ENCODE measurements at places on chromosomes 11 and 22.

DNA sequence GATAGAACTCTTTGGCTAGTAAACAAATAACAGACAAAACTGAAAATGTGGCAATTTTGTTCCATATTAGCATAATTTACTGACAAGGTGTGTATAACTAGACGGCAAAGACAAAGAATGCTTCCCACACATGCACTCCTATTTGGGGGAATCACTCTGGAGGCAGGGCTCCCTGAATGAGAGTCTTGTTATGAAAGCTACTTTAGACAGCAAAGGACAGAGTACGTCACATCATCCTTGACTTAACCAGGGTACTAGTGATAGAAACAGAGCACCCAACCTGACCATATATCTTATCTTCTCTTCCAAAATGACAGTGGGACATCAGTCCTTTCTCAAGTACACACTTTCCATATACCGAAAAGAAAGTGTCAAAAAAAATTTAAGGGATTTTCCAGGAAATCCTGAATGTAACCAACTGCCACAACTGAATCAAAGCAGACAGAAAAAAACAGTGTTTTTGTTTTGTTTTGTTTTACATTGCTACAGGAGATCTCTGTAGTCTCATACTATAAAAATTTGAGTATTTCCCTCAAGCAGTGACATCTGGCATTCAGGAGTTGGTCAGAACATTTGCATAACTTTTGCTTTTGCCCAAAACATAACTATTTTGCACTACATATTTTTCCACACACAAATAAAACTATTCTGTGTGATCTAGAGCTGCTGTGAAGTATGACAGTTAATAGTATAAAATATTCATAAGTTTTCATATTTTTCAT lies 98.9 kb downstream of the ARHGAP20 start:
- DNase-seq, result no peak

GRCh38 chr11:10350334-10350733 lies 45.5 kb downstream of the ADM start:
- no peak for DNase-seq

DNA sequence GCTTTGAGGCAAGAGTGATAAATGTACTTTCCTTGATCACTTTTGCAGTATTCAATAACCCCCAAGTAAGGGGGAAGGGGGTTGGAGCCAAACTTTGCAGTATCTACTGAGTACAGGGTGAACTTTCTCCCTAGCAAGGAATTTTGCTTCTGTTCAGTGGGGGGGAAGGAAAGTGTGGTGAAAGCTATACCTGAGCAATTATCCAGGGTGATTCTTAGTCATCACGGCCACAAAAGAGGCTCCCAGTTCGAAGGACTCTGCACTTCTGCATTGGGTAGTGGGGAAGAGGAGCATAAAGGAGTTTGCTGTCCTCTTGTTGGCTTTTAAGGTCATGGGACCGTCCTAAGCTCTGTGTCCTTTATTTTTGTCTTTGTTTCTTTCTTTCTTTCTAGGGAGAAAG lies 346.5 kb upstream of the SYN3 start:
- DNase-seq, result no peak

- no peak for DNase-seq
Observed at GRCh38 chr22:26763633-26764361, 106.4 kb downstream of the MIAT start.

DNA sequence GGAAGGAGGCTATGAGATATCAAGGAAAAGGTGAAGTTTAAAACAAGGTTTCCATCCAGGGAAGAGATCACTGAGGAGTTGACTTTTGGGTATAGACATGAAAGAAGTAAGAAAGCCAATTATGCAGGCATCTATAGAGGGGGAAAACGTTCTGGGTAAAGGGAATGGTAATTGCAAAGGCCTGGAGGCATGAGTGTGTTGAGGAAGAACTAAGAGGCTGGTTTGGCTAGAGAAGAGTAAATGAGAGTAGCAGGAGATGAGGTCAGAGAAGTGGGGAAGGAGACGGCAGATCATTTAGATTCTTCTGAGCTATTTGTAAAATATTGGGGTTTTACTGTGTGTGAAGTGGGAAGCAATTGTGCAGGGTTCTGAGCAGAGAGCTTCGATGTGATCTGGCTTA lies 7.6 kb downstream of the ENDOD1 start:
- DNase-seq, result no peak

GRCh38 chr11:28447226-28447625 lies 339.0 kb downstream of the METTL15 start:
- no peak for DNase-seq

GRCh38 chr11:35007277-35007676 lies 90.9 kb downstream of the PDHX start:
- no peak for DNase-seq

- DNase-seq, result no peak
Observed at GRCh38 chr11:60396382-60396781, at the start of gene MS4A14. Gene MS4A14, plus strand, starts transcription at chr11:60396459. Its CDS starts 120 bp downstream, at chr11:60396579.

DNA sequence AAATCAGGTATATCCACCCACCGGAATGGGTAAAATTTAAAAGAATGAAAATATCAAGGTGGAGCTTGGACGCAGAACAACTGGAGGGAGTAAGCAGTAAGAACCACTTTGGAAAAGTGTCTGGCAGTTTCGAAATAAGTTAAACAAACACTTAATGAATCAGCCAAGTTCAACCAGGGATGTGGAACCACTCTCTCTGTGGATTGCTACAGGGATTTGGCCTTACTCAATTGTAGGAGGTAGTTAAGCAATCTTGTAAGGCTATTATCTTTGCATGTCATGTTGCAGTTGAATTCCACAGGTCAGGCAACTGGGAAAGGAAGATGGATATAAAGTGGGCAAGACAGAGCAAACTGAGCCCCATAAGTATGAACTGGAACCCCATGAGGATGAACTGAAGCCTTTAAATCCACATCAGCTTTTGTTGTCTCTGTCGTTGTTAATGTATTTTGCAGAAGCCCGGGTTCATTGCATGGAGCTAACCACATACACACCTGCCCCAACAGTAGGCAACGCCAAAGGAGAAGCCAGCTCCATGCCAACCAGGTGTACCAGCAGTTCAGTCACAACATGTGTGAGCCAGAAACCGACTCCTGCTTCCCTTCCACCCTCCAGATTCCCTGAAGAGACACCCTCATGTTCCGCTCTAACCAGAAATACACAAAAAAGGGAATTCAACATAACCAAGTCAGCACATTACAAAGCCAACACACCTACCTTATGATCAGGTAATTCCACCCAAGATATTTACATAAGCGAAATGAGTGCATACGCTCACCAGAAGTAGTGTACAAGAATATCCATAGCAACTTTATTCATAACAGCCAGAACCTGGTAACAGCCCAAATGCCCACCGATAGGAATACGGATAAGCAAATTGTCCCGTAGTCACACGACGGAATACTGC lies 8.0 kb upstream of the SLC43A3 start:
- DNase-seq, result no peak

GRCh38 chr22:39471381-39472141 lies 14.7 kb downstream of the MGAT3 start:
- DNase-seq, result no peak

DNA sequence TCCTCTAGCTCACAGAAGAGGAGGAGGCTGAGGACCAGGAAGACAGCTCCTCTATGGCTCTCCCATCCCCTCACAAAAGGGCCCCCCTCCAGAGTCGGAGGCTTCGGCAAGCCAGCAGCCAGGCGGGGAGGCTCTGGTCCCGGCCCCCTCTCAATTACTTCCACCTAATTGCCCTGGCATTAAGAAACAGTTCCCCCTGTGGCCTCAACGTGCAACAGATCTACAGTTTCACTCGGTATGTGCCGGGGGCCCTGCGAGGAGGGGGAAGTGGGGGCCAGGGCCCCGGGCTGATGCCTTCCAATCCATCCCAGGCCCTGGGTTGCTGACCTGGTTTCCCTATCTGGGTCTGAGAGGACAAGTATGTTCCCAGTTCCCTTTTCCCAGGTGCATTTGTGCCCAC lies 7.9 kb downstream of the FOXR1 start:
- DNase-seq, result no peak

DNA sequence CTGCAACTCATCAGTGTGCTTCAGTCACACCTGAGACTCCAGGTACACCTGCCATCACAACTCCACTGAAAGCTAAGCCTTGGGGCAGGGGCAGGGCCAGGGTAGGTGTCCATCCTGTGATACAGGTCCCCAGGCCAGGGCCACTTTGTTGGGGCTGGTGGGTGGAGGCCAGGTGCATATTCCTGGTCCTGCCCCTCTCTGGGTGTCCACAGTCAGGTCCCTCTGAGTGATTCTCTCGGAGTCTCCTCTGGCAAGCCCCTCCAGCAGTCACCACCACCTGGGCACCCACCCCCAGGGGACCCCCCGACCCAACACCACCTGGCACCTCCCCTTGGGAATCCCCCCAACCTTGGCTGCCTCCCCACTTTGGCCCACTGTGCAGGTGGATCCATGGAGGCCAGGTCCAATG lies 9.5 kb upstream of the ACR start:
- no peak for DNase-seq

- DNase-seq, result no peak
Observed at GRCh38 chr11:133172349-133172748, 360.0 kb downstream of the OPCML start.

GRCh38 chr11:118342503-118343161 lies at the start of gene CD3D:
Gene CD3D, minus strand, starts transcription at chr11:118342705. Its CDS starts 98 bp downstream, at chr11:118342607.
- DNase-seq, result no peak

- no peak for DNase-seq
Observed at GRCh38 chr22:49142296-49142695, 685.4 kb downstream of the BRD1 start.

- no peak for DNase-seq
Observed at GRCh38 chr22:40251106-40251505, 73.4 kb downstream of the TNRC6B start.

DNA sequence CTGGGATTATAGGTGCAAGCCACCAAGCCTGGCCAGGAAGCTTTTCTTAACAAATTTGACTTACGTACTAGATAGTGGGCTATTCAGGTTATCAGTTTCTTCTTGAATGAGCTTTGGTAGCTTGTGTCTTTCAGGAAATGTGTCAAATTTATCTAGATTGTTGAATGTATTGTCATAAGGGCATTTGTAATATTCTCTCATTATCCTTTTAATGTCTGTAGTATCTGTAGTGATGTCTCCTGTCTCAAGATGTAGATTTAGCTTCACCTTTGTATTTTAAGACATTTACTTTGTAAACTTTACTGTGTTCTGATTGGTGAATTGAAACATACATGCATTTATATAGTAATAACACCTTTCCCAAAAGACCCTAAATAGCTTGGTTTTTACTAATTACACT lies 20.7 kb downstream of the ARHGAP8 start:
- DNase-seq, result no peak

DNA sequence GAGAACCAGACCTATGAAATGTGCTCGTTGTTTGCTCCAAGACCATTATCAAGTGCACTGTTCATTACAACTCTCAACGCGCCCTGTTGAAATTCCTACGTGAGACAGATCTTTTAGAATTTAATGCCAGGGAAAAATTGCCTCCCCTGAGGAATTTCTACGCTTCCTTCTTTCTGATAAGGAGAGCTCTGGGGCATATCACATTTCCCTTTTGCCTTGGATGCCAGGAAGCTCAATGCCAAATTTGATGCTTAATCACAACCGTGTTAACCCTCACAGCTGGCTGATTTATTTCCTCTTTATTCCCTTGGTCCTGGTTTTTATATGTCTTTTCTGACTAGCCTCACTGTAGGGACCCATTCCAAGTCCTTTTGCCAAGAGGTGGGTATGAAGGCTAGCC lies 109.4 kb downstream of the MICAL2 start:
- no peak for DNase-seq

DNA sequence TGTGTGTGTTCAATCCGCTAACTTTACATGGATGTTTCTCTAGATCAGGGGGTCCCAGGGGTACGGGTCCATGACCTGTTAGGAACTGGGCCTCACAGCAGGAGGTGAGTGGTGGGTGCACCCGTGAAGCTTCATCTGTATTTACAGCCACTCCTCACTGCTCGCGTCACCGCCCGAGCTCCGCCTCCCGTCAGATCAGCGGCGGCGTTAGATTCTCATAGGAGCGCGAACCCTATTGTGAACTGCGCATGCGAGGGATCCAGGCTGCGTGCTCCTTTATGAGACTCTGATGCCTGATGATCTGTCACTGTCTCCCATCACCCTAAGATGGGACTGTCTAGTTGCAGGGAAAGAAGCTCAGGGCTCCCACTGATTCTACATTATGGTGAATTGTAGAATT lies 31.9 kb downstream of the MRGPRD start:
- DNase-seq, result no peak

DNA sequence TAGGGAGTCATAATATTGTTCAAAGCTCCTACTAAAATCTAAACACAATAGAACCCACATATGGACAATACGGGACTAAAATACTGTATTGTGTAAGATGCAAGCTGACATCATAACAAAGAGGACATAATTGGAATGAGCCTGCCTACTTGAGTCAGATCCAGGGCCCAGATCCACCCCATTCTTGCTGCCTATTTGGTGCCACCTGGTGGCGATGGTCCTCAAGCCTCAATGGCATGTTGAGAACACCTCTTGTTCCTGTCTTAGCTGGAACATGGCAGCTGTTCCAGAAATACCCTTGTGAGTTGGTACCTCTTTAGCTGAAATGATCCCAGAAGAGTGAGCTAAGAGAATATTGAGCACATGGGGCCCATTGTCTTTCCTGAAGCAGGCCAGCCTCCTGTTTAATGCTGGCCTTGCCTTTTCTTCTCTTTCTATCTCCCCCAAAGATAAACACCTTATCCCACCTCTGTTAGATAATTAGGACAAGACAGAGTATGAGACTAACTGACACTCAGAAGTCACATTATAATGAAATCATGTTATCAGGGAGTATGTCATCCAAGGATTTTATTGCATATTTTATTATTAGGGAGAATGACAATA lies 680.9 kb upstream of the ANO5 start:
- DNase-seq, result no peak

GRCh38 chr11:86047275-86047991 lies 21.5 kb downstream of the PICALM start:
- DNase-seq, result no peak

DNA sequence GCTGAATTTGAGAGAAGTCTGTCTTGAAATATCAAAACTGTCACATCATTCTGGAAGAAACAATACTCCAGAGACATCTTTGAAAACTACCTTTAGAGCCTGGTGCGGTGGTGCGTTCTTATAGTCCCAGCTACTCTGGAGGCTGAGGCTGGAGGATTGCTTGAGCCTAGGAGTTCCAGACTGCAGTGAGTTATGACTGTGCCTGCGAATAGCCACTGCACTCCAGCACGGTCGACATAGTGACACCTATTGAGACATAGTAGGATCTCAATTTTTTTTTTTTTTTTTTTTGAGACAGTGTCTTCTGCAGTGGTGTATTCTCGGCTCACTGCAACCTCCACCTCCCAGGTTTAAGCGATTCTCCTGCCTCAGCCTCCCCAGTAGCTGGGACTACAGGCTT lies 11.5 kb upstream of the AIFM3 start:
- DNase-seq, result no peak

DNA sequence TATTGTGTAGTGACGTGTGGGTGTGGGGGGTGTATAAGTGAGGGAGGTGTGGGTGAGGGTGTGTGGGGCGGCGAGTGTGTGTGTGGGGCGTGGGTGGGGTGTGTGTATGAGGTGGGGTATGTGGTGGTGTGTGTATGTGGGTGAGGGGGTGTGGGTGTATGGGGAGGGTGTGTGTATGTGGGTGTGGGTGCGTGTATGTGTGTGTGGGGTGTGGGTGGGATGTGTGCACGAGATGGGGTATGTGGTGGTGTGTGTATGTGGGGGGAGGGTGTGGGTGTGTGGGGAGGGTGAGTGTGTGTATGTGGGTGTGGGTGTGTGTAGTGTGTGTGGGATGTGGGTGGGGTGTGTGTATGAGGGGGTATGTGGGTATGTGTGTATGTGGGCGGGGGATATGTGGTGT lies 205.5 kb downstream of the OPCML start:
- no peak for DNase-seq

GRCh38 chr11:127059286-127059685 lies 58.7 kb upstream of the KIRREL3 start:
- DNase-seq, result no peak

GRCh38 chr11:74909385-74909784 lies 39.5 kb downstream of the XRRA1 start:
- no peak for DNase-seq

Measured in NCI-H1436 treated with DMSO at 0.1 percent for 48 hours (cell line).